ENCODE measurements at places on chromosomes 6 and 20.
A peak's percentile ranks its signal among the peaks of the same experiment; 100 is the strongest.

- DNase-seq = no peak
Measured at GRCh38 chr6:24630856-24631505, 15.0 kb downstream of the KIAA0319 start.

DNA sequence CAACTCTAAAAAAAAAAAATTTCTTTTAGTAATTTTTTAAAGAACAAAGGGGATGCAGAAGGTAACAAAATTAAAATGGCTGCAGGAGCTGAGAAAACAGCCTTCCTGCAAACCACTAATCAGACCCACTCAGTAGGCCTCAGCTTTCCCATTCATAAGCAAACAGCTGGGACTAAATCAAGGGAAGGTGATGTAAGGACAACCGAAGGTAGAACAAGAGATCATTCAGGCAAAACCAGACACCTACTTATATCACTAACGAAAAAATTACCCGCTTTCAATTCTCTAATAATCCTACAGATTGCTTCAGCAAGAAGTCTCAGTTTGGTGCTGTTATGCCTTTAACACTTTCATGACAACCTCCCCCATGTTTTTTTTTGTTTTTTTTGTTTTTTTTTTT lies 124.0 kb downstream of the ZMYND8 start:
- no peak for DNase-seq

- no peak for DNase-seq
Measured at GRCh38 chr20:52766645-52767435, 205.3 kb upstream of the TSHZ2 start.

- no peak for DNase-seq
Measured at GRCh38 chr6:35402136-35402855, 49.8 kb upstream of the FANCE start.

DNA sequence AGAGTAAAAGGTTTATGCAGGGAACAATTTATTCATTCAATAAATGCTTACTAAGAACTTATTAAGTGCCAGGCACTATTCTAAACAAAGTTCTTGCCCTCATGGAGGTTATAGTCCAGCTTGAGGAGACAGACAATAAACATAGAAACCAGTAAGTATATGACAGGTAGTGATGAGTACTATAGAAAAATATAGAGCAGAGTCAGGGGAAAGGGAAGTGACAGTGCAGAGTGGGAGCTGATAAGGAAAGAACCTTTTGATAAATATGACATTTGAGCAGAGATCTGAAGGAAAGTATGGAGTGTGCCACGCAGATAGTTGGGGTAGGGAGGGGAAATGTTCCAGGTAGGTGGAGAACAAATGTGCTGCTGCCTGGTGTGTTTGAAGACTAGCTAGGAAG lies 12.1 kb downstream of the ACSS2 start:
- no peak for DNase-seq

DNA sequence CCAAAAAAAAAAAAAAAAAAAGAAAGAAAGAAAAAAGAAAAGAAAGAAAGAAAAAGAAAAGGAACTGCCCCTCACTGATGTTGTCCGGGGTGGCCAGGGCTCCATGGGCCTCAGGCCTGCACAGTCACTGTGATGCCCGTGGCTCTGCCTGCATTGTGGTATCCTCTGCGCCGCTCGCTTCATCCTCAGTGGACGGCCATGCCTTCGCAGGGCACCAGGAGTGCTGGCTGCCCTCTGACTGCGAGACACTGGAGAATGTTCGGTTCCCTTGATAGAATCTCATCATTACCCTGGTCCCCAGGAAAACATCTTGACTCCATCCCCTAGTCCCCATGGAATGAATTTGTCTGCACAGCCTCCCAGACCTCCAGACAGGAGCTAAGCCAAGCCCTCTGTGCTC lies 61.7 kb downstream of the TMEM242 start:
- no peak for DNase-seq

DNA sequence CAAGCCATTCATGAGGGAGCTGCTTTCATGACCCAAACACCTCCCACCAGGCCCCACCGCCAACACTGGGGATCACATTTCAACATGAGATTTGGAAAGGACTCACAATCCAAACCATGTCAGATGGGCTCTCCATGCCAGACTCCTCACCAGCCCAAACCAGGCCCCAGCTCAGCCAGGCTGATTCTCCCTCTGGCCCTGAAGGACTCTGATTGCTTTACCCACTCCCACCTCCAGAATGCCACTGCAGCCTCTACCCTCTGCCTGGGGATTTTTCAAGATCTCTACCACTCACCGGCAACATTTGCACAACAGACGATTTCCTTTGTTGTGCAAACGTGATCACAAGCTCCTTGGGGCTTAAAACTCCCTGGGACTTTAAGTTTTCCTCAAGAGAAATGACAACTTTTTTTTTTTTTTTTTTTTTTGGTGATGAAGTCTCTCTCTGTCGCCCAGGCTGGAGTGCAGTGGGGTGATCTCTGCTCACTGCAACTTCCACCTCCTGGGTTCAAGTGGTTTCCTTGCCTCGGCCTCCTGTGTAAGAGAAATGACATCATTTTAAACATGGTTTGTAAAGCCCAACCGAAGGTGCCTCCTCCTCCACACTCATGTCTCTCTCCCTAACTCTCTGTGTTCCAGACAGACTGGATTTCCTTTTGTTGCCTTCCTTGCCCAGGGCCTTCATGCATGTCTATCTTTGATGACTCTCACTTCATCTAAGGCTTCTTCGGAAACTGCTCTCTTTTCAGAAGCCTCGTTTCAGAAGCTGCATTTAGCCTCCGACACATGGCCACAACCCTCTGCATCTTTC lies 147.0 kb downstream of the CDH26 start:
- DNase-seq = no peak

DNA sequence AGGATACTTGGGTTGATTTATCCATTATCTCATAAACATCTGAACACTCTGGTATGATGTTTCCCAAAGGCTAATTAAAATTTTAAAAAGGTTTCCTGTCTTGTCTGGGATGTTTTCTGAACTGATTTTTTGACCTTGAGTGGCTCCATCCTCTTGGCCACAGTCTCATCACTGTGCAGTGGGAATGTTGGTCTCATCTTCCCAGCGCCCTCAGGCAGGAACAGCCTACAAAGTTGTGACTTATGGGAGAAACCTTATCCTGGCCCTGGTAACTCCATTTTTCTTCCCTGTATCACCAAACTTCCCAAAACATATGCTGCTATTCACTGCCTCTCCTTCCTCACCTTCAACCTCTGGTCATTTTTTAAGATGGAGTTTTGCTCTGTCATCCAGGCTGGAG lies 6.8 kb upstream of the BPIFA3 start:
- DNase-seq = no peak

DNA sequence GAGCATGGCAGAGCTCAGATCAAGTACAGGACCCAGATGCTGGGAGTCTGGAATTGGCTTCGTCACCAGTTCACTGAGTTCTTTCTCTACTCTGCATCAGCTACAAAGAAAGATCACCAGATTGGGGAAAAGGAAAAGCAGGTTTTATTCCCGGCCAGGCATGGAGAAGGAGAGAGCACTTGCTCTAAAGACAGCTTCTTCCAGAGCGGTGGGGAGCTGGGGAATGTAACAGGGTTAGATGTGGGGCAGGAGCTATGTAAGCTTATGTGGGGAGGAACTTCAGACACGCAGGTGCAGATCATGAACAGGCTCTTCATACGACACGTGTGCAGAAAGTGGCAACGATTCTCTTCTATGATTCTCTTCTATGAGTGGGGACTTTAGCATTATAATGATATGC lies 4.9 kb upstream of the ACSS1 start:
- DNase-seq = peak; percentile 15

DNA sequence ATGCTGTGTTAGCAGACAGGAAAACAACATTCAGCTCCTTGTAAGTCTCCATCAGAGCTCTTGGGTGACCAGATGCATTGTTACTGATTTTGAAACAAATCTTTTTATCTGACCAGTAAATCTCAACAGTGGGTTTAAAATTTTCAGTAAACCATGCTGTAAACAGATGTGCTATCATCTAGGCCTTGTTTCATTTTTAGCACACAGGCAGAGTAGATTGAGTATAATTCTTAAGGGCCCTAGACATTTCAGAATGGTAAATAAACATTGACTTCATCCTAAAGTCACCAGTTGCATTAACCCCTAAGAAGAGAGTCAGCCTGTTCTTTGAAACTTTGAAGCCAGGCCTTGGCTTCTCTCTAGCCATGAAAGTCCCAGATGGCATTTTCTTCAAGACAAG lies 237.2 kb upstream of the BMP2 start:
- no peak for DNase-seq

DNA sequence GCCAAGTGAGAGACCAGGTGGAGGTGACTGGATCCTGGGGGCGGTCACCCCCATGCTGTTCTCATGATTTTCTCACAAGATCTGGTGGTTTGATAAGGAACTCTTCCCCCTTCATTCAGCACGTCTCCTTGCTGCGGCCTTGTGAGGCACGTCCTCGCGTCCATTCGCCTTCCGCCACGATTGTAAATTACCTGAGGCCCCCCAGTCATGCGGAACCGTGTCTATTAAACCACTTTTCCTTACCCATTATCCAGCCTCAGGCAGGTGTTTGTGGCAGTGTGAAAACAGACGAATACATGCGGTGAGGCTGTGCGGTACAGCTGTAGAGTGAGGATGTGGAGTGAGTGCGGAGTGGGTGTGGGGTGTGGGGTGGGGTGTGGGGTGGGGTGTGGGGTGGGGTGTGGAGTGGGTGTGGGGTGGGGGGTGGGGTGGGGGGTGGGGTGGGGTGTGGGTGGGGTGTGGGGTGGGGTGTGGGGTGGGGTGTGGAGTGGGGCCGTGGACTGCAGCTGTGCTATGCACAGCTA lies 12.1 kb upstream of the NTSR1 start:
- no peak for DNase-seq

DNA sequence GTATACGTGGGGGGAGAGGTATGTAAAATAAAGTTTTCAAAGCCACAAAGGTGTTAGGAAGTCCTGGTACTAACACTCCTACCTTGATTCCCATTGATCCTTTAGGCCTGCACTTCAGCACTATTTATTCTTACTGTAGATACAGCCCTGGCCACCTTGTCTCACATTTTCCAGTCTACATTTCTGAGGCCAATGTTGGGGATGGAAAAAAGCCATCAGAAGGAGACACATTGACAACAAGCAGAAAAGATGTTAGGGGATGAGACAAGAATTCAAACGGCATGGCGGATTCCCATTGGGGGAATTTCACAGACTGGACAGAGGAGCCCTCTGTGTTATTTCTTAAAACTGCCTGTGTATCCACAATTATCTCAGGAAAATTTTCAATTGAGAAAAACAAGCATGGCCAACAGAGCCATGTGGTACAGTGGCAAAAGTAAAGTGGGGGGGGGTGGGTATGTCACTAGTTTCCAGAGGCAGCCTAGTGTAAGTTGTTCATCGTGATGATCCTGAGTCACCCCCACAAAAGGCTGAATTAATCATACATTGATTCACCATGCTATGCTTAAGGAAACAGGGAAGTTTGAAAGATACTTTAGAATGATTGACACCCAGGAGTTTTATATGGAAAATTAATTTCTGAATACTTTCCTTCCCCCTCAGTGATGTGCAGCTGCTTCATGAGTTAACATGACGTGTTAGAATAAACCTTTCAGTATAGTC lies 40.5 kb downstream of the RREB1 start:
- no peak for DNase-seq

- DNase-seq = no peak
Measured at GRCh38 chr6:1760876-1761275, 151.2 kb downstream of the FOXC1 start.

- no peak for DNase-seq
Measured at GRCh38 chr6:156897907-156898531, 120.8 kb downstream of the ARID1B start.

DNA sequence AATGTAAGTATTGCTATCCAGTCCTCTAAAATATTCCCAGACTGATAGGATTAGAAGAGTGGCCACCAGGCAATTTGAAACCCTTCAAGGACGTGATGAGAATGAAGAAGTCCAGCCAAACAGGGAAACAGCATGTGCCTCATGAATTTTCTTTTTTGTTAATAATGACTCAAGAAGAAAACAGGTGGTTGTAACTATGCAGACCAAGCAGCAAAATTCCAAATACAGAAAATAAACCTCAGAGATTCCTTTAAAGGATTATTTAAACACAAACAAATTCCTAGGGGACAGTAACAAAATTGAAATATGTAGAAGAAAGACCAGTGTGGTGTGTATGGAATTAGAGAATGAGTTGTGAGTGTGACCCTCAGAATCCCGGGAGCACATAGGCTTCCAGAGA lies 239.2 kb downstream of the KCNQ5 start:
- DNase-seq = no peak

GRCh38 chr20:39155971-39156370 lies 193.8 kb downstream of the DHX35 start:
- DNase-seq = no peak

GRCh38 chr6:6701864-6702263 lies 113.3 kb downstream of the LY86 start:
- DNase-seq = no peak

DNA sequence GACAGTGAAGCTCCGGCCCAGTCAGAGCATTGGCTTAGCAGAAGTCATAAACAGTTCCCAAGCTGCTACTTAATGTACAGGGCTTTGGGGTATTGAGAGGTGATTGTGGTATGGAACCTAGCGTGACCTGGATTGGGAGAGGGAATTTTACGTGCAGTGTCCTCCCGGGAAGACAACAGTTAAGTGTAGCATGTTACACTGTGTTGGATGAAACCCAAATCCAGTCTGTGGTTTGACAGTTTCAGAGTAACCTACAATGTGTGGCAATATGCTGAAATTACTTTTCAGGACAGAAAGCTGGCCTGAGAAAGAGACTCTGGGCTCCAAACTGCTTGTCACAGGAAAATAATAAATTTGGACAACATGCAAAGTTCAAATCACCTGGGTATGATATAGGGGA lies 28.1 kb upstream of the RALGAPA2 start:
- no peak for DNase-seq

GRCh38 chr20:8225658-8226057 lies 93.6 kb downstream of the PLCB1 start:
- no peak for DNase-seq

DNA sequence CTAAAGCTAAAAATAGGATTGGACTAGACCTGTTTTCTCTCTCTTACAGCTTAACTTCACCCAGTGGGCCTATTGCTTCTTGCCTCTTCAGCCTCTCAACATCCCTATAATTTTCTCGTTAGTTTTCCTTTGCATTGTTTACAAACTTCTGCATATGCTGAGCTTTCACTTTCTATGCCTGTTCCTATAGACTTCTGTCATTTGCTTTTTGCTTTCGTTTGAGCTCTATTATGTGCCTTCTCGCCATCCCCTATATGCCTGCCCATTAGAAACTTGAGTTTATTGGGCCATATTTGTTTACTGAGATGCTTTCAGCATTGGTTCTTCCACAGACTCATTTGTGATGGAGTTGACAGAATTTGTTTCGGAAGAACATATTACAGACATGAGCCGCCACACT lies 40.9 kb downstream of the NCOA7 start:
- no peak for DNase-seq

GRCh38 chr6:157240059-157240959 lies 83.0 kb downstream of the TMEM242 start:
- no peak for DNase-seq

- DNase-seq = peak; percentile 4
Measured at GRCh38 chr6:168118935-168119334, 39.9 kb upstream of the FRMD1 start.

GRCh38 chr6:32816746-32817204 lies at the start of gene HLA-DOB:
TSS of gene HLA-DOB (minus strand) at chr6:32817002. CDS start at chr6:32816951, 51 bp downstream.
- DNase-seq = no peak

- DNase-seq = no peak
Measured at GRCh38 chr20:53100476-53100911, 128.3 kb downstream of the TSHZ2 start.

All from posterior cingulate gyrus (tissue), 11 donors.